ENCODE measurements at places on chromosomes 13 and 19.

DNA sequence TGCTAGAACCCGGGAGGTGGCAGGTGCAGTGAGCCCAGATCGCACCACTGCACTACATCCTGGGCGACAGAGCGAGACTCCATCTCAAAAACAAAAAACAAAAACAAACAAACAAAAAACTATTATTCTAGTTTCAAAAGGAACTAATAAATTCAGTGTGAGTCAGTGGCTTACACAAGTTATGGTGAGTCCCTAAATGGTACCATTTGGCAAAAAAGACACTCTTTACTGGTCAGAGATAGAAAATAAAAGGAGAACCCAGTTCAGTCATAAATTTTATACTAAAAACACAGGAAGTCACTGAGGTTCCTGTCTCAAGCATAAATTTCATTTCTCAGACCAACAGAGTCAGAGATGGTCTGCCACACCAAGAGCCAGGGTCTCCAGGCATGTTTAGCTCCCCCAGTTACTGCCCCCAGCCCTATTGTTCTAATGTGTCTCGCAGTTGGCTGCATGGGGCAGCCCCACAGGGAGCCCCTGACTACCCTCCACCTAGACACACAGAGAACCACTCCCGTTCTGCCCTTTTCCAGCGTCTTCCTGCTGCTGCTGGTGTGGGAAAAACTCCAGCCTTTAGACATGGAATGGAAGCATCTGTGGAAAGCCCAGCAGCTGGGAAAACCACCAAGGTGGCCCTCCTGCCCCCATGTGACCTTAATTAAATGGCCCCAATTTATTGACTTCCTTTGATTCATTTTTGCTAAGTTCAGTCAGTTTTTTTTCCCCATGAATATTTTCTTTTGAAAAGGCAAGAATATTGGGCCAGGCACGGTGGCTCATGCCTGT is 12.2 kb downstream of the THSD1 start:
- no peak for DNase-seq

DNA sequence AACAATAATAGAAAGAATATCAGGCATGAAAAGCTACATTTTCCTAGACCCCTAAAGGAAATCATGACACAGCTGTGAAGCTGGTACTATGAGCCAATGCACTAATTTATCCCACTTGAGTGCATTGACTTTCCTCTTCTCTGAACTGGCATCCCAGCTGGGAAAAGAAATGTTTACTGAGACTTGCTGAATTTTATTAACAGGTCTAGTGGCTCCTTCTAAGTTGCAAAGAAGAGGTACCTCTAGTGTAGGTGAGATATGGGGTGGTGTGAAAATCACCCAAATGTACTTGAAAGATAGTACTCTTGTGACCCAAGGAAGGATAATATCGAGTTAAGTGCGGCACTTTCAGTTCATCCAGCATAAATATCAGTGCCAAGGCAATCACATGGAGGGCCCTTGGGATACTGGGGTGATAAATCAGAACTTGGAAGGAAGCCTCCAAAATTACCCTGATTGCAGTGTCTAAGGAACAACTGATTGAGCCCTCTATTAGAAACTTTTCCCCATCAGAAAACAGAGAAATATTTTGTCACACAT is 369.2 kb downstream of the PCDH9 start:
- no peak for DNase-seq

DNA sequence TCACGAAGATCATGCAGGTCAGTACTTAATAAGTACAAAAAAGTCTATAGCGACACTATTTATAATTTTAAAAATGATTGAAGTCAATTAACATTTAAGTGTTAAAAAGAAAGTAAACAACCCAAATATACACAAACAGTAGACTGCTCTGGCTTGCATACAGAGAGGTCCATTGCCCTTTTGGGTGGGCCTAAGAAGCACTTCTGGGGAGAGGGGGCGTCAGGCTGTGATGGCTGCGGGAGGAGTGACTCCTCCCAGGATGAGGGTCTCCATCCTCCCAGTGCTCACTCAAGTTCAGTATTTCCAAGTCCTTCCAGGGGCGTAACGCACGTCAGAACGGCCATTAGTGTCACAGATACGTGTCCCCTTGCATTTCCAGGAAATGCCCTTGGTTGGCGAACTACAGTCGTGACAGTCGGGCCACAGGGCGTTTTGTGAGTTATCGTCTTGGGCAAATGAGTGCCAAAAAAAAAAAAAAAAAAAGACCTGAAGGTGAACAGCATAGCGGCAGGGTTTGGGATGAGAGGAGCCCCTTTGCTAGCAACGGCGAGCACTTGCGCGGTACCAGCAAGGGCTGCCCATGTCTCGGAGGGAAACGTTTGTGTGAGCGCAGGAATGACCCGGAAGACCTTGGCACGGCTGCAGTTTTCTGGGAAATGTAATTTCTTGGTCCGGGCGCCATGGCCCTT is at the start of gene SCGB2B2:
Gene SCGB2B2, minus strand, starts transcription at position 463 of the 689 bp plus-strand sequence. CDS start 82,596 bp downstream, outside the sequence.
- DNase-seq = no peak

DNA sequence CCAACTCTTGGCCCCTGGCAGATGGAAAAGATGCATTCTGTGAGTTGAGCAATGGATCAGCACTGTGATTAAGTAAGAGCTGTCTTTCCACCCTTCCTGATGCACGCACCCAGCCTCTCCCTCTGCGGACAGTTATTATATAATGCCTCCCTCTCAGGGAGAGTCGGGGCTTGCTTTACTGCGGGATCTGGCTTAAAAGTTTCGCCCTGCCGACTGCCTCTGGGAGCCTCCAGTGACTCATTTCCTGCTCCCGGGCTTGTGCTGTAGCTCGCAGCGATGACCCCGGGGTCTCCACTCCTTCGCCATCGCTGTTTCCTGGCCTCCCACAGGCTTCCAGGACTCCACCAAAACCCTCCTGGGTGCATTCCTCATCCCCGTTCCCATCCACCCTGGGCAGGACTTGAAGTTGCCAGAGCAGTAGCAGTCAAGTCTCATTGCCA is 107.4 kb upstream of the SLC7A1 start:
- no peak for DNase-seq
